ENCODE measurements at places on chromosomes 7 and 10. TPM values are rescaled to one million over a fixed set of nuclear protein-coding genes. Genes with fewer than 3 reads are reported as not detected.

SEMA3E gene
- not detected for total RNA-seq

HGF gene
- total RNA-seq, result not detected

PTF1A gene
- total RNA-seq, result not detected

CCL24 gene
- not detected for total RNA-seq

HOXA10 gene
- not detected for total RNA-seq

BUD23 gene
- 95.5 TPM for total RNA-seq

HKDC1 gene
- 0.80 TPM for total RNA-seq

NOS3 gene
- total RNA-seq, result 9.3 TPM
